ENCODE measurements at places on chromosomes 5 and 9.

GRCh38 chr5:57407391-57407790 lies 75.2 kb downstream of the ACTBL2 start:
- no peak for DNase-seq

- DNase-seq = peak; percentile 27
These were observed 3.5 kb upstream of the LRRC14B start for GRCh38 chr5:187617-188451.

DNA sequence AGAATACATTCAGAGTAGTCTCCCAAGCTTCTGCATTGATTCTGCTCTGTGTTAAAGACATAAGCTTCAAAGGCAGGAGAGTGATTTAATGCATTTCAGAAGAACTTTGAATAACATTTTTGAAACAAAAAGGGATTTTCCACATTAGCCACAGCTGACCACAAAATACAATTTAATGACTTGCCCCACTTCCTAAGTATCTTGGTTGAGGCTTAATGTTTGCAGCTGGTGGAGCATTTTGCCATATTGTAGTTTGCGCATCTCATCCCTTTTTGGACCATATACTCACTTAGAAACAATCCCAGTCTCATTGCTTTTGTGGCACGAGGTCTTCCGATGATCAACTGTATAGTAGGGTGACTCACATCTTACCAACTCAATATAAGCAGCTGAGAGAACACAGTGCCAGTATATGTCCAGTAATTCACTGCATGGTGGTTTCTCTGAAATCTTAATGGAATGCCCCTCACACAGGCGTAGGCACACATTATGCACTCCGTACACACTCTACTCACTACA lies 455.8 kb upstream of the PTGER4 start:
- no peak for DNase-seq

- DNase-seq = no peak
These were observed 346.9 kb downstream of the KDM4C start for GRCh38 chr9:7104625-7105024.

DNA sequence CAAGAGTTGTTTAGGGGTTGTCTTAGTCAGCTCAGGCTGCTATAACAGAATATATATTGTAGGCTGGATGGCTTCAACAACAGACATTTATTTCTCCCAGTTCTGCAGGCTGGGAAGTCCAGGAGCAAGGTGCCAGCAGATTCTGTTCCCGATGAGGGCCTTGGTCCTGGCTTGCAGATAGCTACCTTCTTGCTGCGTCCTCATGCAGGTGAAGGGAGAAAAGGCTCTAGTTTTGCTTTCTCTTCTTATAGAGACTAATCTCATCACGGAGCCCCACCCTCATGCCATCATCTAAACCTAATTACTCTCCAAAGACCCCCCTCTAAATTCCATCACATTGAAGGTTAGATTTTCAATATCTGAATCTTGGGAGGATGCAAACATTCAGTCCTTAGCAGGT lies 246.0 kb upstream of the ANKRD55 start:
- DNase-seq = no peak

- peak; percentile 46 for DNase-seq
These were observed 81.3 kb downstream of the OXCT1 start for GRCh38 chr5:41788941-41789368.

DNA sequence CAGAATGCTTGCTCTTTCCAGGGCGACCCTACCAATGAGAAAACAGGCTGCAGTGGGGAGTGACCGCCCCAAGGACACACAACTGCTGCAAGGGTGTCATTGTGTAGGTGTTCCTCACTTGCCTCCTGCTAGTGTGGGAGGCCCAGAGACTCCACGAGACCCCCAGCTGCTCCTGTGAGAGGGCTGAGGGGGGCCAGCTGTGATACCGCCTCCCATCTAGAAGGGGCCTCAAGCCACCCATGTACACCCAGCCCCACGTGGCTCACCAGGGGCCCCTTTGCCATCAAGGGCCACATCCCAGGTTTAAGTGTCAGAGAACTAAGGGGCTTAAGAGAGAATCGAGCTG lies 1.3 kb upstream of the ASS1 start:
- no peak for DNase-seq

GRCh38 chr9:4667681-4668080 lies 1.4 kb upstream of the SPATA6L start:
- no peak for DNase-seq

- no peak for DNase-seq
These were observed at the start of gene GNAQ for GRCh38 chr9:78031444-78031892. TSS of gene GNAQ (minus strand) at chr9:78031811. CDS start at chr9:78031235, 576 bp downstream.

GRCh38 chr9:37301042-37301853 lies 121.2 kb upstream of the GRHPR start:
- no peak for DNase-seq

- DNase-seq = no peak
These were observed 104.7 kb downstream of the DCP2 start for GRCh38 chr5:113081091-113081839.

DNA sequence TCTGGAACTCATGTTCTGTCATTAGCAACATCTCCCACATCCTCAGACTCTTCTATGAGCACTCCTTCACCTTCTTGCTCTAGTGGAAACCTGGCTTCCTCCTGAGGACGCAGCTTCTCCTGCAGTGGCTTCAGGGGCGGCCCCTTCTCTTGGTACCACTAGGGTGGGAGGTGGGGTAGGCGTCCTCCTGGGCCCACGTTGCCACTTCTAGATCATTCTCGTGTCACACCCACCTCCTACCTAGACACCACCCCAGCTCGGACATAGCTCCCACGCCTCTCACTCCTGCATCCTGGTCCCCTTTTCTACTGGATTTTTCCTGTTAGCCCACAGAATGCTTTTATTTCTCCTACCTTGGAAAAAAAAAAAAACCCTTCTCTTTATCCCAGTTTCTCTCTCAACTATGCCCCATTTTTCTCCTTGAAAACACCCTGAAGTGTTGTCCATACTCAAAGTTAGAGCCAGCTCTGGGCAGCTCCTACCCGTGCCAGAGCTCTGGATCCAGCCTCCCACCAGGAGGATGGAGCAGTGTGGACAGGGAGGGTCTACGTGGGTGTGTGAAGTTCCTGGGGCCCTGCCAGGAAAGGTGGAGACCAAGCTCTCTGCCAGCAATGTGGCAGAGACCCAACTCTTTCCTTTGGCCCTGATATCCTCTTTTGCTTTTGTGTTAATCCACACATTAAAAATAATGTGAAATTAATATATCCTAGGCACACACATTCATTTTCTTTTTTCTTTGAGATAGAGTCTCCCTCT lies 179.2 kb downstream of the HSPA4 start:
- no peak for DNase-seq

DNA sequence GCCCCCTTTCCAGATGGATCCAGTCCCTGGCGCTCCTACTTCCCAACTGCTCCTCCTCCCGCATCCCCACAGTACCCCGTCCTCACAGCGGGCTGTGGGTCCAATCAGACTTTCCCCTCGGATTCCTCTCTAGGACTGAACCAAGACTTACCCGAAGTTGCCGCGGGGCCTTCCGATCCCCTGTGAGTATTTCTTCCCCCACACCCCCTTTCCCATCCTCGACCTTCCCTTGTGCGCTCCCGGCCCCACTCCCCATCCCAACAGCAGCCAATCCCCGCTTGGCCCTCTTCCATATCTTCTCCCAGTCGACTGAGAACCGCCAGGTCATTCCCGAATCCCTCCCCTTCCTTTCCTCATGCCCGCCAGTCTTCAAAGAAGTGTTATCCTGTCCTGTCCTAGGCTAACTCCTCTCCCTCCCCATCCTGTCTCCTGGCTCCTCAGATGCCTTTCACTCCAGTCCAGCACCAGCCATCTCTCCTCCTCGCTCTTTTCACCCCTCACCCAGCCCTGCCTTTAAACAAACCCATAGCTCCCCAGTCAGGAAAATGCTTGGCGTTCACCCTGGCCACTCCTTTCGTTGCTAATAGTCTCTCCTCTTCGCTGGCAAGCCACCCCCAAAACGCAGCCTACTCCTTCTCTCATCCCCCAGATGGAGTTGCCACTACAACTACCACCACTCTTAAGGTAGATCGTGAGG lies 646 bp downstream of the SWI5 start:
- peak; percentile 25 for DNase-seq

- no peak for DNase-seq
These were observed 227.1 kb downstream of the ARHGEF28 start for GRCh38 chr5:73853091-73853490.

- DNase-seq = no peak
These were observed 30.7 kb downstream of the ACOT12 start for GRCh38 chr5:81363093-81363871.

- no peak for DNase-seq
These were observed 18.8 kb upstream of the RPS23 start for GRCh38 chr5:82296929-82297328.

- DNase-seq = no peak
These were observed 216.2 kb downstream of the MED10 start for GRCh38 chr5:6162175-6162574.

DNA sequence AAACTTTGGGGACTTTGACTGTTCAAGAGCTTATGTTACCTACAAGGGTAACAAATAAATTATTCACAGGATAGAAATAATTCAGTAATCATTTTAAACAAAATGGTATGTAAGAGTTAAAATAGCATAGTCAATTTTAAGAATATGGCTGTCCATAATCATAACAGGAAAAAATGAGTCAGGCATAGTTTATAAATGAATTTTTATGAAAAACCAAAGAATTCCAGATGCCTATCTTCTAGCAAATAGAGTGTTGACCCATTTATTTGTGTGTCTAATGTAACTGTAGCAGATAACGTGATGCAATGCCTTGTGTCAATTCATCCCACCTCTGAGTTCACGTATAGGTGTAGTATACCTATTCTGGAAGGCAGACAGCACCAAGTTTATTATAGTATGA lies 169.7 kb upstream of the CDH9 start:
- DNase-seq = no peak

- DNase-seq = no peak
These were observed 248.1 kb downstream of the CDK5RAP2 start for GRCh38 chr9:120331913-120332312.

- DNase-seq = no peak
These were observed 30.6 kb downstream of the LVRN start for GRCh38 chr5:115992848-115993350.

- DNase-seq = no peak
These were observed 24.7 kb downstream of the GOLGA2 start for GRCh38 chr9:128250839-128251731.

DNA sequence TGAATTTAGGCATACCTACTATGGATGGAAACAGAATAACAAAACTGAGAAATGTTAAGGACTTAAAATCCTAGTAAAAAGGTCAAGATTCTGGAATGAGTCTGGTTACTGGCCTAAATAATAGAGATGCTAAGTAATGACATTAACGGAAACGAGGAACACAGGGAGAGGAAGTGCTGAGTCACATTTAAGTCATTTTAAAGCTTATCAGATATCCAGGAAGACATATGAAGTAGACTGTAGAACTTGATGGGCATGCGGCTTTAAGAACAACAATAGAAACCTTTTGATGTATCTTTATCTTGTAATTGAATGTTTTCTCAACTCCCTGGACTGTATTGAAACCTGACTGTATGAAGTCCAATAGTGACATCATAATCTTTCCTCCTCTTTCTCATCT lies 1251.4 kb upstream of the CDH6 start:
- DNase-seq = no peak

GRCh38 chr5:50447228-50447627 lies 6.1 kb upstream of the EMB start:
- no peak for DNase-seq

GRCh38 chr5:38341056-38341455 lies 82.7 kb downstream of the EGFLAM start:
- no peak for DNase-seq

DNA sequence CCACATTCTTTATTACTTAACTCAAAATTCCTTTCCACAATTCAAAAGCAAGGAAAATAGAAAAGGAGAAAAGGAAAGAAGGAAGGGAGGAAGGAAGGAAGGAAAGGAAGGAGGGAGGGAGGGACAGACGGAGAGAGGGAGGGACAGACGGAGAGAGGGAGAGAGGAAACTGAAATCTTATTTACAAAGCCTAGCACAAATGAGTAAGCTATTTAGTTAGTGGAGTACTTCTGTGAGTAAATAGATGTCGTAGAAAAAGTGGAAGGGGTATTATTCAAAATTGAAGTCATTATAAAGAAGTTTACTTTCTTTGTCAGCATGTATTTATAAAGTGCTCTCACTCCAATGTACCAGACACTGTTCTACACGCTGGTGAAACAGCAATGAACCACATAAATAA lies 177.9 kb downstream of the CETN3 start:
- DNase-seq = no peak

DNA sequence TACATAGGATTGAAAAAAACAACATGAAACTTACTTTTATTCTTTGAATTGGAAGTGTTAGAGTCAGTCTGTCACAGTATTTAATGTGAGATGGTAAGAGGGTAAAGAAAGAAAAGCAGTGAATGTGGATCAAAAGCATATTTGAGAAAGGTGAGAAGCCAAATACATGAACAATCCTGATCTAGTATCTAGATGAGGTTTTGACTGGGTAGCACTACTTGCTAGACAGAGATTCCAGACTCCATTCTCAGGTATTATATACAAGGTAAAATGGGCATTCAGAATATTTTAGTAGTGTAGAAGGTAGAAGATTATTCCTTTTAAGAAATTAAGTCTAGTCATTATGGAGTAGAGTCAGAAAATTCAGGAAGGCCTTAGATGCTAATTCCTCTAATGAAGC lies 62.2 kb downstream of the SLC38A9 start:
- DNase-seq = no peak

GRCh38 chr5:115440782-115441451 lies 103.7 kb downstream of the FEM1C start:
- no peak for DNase-seq

DNA sequence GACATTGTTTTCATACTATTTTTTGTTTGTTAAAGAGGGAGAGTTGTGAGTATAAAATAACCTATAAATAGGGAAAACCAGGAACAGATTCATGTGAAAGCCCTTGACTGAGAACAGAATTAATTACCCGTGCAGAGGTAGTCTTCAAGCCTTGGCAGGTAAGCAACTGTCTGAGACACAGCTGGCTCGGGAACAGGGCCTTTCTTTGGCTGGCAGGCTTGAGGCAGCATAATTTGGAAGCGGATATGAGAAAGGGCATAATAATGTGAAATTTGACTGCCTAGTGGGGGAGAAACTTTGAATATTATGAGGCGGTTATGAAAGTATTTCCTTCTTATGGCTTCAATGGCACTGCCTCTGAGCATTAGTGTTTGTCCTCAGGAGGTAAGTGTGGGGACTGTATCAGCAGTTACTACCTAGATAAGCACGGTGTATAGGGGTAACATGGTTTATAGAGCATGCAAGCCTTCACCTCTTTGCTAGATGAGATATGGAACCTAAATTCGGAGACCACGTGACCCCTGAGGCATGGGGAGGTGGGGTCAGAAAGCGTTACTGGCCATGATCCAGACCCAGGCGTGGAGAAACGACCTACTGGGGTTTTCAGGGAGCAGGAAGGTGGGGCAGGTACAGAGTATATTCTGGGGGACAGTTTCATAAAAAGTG lies 210.2 kb upstream of the GAS1 start:
- peak; percentile 67 for DNase-seq

- no peak for DNase-seq
These were observed 13.3 kb downstream of the CORO2A start for GRCh38 chr9:98178874-98179850.

- DNase-seq = no peak
These were observed 33.8 kb upstream of the CAST start for GRCh38 chr5:96628406-96628805.

GRCh38 chr5:69033690-69034089 lies 60.1 kb upstream of the SLC30A5 start:
- DNase-seq = no peak
